ENCODE measurements at places on chromosomes 2 and 18. TPM values are rescaled to one million over a fixed set of nuclear protein-coding genes. Genes with fewer than 3 reads are reported as not detected.

The SRD5A2 gene
- not detected for total RNA-seq

The KIDINS220 gene
- 30.0 TPM for total RNA-seq

The PTPRN gene
- 0.16 TPM for total RNA-seq

The PAX3 gene
- total RNA-seq = not detected

The SP140 gene
- 58.3 TPM for total RNA-seq

The SAG gene
- total RNA-seq = not detected

The HMSD gene
- total RNA-seq = 0.26 TPM

The IGFBP5 gene
- total RNA-seq = 0.08 TPM

The IKZF2 gene
- 29.7 TPM for total RNA-seq

- DNase-seq = no peak
Observed at GRCh38 chr18:56330366-56331110, 307.9 kb downstream of the TXNL1 start.

GRCh38 chr2:25187729-25188350 is 19.5 kb upstream of the POMC start:
- DNase-seq = no peak

DNA sequence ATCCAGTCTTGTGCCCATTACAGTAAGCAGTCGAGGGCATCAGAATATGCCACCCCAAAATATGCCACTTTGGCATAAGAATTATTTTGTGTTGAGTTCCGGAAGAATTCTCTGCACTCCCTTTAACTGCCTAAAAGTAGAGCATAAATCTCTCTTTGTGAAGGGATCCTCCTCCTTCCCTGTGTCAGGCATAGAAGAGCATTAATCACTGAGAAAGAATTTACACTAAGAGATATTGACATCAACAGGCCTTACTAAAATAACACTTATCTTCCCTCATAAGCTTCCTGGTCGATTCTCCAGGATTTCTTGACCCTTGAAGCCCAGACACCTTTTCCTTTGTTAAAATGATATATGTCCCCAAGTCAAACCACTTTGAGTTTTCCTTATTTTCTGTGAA is 27.6 kb upstream of the KYNU start:
- no peak for DNase-seq

DNA sequence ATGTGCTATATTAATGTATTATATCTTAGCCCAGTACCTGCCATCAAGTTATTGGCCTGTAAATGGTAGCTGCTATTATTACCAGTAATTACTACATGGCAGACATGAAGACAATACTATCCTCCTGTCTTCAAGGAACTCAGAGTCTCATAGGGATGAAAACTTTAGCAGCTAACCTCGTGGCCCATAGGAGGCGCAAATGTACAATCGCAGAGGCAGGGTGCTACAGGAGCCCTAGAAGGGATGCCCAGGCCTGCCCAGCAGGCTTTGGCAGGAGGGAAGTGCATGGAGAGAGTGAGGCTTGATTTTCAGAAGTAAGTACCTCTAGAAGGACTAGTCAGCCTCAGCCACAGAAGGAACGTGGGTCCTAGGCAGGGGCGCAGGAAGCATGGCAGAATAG is 44.7 kb upstream of the KIDINS220 start:
- DNase-seq = no peak

GRCh38 chr2:1546023-1546591 is 132.8 kb downstream of the TPO start:
- DNase-seq = peak; percentile 44

GRCh38 chr2:1887915-1888314 is 143.6 kb upstream of the PXDN start:
- no peak for DNase-seq

- no peak for DNase-seq
Observed at GRCh38 chr2:159933040-159933726, 129.2 kb downstream of the PLA2R1 start.

DNA sequence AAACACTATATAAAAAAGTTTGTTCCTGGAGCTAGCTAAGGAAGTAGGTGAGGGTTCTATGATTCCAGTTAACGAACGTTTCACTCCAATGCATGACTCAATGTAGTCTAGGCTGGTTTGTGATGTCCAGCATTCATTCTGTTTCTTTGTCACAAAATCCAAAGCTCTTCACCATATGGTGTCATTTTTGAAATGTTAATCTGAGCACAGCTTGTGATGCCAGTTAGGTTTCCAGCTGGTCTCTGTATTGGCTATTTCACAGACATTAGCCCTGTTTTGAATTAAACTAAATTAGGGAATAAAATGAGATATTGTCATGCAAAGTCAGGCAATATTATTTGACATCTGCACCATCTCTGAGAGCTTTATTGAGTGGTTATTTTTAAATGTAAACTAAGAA is 159.4 kb downstream of the RBM43 start:
- no peak for DNase-seq

DNA sequence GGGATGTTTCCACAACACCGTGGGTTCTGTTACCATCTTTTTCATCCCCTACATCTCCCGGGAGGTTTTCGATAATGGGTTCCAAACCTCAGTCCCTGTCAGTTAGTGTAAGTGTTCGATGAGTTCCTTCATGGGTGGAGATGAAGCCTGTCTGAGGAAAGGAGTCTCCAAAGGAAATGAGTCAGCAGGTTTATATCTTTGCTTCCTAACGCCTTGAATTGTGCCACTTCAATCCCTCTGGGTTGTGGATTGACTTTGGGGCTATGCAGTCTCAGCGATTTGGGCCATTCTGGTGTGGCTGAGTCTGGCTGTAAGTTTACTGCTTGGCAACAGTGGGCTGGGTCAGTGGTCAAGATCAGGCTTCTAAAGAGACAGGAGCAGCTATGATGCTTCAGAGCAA is 1.2 kb downstream of the SERPINB5 start:
- DNase-seq = no peak

DNA sequence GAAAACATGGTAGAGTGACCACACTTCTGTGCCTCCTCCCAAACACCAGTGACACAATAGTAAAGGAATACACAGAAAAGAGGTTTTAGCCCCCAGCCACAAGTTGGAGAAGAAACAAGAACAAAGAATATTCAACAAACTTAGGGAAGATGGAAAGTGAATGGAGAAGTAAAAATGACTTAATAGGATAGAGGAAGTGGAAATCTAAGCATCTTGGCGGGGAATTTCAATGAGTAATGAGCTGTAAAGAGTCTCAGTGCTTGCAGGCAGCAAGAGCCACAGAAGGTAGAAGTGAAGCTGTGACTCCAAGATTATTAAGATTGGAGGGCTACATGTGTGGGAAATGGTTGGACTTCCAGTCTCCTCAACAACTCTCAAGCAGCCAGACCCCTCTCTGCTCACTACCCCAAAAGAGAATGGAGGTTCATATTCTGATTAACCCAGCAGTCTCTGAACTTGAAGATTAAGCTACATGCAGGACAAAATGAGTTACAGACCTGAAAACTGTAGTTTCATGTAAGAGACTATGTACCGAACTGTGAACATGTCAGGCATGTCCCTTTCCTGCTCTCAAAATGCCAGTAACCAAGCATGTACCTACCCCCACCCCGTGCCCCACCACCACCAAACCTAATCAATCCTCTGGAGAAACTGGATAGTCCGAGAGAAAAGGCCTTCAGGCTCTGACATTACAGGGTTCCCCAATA is 16.9 kb upstream of the HNRNPLL start:
- no peak for DNase-seq

DNA sequence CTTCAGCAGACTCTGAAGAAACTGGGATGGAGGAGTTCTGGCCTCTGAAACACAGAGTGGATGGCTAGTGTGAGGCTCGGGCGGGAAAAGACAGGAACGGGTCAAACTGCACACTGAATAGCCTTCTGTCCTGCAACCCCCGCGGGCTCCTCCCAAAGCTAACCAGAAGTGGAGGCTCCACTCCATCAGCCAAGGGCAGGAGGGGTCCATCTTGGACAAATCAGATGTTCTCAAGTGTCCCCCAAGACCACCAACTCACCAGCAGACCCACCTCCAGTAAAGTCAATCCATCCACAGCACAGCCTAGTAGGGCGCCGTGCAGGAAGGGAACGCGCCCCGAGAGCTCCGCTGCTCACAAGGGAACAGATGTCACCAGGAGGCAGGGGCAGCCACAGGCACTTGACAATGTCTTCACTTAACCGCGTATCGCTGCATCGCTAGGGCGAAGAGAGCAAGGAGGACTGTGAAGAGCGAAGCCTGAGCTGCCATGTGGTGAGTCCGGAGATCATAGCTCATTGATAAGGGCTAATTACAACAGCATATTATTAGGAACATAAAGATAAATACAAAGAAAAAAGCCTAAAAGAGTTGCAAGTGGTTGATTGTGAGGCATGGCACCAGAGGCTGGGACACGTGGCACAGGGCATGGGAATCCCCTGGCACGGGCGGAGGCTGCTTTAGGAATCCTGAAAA is 494.6 kb upstream of the MYT1L start:
- DNase-seq = no peak

DNA sequence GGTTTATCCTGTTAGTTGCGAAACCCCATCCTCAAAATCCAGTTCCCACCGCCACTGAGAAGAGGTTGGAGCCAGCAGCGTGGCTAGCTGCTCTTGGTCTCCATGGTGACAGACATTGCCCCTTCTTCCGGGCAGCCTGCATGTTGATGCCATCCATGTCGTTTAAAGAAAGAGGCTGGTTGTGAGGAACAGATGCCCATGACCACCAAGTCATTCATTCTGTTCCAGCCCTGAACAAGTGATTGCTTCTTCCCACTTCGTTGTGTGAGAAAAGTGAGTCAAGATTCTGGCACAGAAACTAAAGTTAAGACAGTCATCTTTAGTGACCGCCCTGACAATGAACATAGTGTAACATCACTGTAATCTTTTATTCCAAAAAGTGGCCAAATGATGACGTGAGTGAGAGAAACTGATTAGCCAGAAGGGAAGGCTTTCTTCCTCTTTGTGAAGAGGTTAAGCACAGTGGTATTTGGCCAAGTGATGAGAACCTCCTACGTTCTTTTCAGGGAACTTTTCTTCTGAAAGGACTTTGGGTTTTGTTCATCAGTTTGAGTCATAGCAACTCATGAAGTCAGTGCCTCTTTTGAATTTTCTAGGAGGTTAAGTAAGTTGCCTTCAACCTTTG is 272.5 kb downstream of the GALR1 start:
- no peak for DNase-seq

DNA sequence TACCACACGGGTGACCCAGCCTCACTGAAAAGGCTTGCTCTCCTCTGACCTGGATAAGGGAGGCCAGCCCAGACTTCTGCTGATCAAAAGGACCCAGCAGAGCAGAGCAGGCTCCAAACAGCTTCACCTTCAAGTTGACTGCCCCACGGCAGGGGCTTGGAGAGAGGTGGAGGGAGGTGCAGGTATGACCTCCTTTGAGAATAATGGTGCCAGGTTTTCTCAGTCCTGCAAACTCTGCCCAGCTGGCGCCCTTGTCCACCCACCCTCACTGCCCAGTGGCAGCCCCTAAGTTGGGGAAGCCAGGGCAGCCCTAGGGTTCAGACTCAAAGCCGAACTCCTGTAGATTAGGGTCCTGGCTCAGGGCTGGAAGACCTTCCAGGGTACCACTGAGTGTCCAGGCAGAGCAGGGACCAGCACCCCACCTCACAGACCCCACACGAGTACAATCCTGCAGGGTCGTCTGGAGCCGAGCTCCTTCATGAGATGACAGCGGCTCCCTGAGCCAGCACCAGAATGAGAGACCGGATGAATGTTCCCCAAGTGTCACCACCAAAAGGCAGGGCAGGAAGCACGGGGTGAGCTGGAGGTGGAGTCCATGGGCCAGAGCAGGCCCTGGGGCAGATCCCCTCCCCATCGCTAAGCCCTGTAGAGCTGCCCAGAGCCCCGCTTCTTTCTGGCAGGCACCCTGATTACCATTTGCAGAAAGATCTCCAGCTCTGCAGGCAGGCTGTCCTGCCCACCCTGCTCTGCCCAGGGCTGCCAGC is 3.6 kb upstream of the GPC1 start:
- DNase-seq = no peak

- DNase-seq = no peak
Observed at GRCh38 chr18:61350578-61350977, 17.3 kb downstream of the CDH20 start.

DNA sequence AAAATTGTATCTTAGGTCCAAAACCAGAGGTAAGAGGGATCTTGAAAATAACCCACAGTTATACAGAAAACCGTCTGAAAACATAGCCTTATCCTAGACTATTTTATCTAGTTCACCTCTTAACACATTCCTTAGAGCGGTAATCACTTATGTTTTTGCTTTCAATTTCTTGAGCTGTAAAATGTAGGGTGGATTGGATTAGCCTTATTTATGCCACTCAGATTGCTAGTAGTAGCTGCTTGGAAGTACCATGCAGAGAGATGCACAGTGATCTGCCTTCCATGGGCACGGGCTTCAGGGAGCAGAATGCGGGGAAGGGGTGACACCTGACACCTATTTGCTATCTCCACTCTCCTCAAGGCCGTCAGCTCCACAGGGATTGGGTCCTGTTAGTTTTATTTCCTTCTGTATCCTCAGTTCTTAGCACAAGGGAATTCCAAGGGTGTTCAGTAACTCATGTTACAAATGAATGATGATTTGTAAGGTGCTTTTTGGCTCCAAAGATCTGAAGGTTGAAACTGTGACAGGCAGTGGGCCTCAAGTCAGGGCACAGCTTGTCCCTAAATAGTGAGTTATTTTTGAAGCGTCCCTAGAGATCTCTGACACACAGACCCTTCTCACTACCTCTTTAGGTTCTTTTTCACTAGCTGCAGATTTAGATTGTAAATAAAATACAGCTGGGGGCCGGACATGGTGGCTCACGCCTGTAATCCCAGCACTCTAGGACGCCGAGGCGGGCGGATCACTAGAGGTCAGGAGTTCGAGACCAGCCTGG is 64.0 kb upstream of the PMAIP1 start:
- no peak for DNase-seq

DNA sequence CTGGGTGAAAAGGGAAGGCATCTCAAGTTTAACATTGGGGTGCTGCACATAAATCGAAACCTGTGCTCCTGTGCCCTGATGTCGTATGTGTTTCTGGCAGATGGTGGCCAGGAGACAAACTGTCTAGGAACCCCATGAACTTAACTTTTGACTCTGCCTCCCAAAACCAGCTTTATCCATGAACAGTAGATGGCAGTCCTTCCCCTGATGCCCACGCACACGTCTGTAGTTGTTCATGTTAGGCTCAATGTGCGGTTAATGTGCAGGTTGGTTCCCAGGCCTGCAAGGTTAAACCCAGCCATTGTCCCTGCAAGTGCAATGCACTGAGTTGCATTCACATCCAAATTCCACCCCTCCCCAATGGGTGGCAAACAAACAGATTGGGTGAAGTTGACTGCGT is 44.1 kb upstream of the SIX3 start:
- no peak for DNase-seq

GRCh38 chr2:101675512-101675911 is 22.0 kb upstream of the MAP4K4 start:
- no peak for DNase-seq

- DNase-seq = no peak
Observed at GRCh38 chr2:109727929-109728447, 66.1 kb upstream of the RGPD5 start.

- no peak for DNase-seq
Observed at GRCh38 chr2:74778381-74779264, 55.3 kb upstream of the HK2 start.

- DNase-seq = no peak
Observed at GRCh38 chr2:67446491-67446911, 49.4 kb downstream of the ETAA1 start.

GRCh38 chr2:55049043-55049820 is 1.0 kb downstream of the RTN4 start:
- DNase-seq = peak; percentile 67

- DNase-seq = no peak
Observed at GRCh38 chr18:35436076-35436649, 59.0 kb upstream of the ZNF396 start.
